Ecto neural progenitor cell (in vitro differentiated cells): ENCODE measurements at places on chromosomes 7 and 10.

- no peak for DNase-seq
Observed at GRCh38 chr7:30390736-30391636, 87.6 kb downstream of the NOD1 start.

- no peak for DNase-seq
Observed at GRCh38 chr7:31204071-31204470, 136.5 kb downstream of the NEUROD6 start.

DNA sequence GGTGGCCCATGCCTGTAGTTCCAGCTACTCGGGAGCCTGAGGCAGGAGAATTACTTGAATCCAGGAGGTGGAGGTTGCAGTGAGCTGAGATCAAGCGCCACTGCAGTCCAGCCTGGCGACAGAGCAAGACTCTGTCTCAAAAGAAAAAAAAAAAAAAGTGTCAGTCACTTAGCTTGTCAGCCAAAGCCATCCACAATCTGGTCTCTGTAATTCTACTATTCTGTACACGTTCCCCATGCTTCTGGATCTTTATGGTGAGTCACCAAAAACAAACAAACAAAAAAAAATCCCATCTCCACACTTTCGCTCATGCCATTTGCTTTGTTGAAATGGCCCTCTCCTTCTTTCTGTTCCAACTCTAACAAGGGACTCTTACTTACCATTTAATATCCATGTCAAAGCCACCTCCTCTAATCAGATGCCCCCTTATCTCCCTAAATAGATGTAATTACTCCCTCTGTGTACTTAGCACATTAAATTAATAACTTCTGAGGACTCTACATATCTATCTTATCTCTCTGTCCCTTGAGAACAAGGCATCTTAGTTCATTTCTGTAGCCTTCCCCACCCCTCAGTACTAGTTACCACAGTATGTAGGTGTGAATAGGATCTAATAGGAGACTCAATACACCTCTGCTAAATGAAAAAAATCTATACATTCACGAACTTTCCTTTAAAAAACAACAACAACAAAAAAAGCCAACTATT lies 128.4 kb downstream of the ELMO1 start:
- DNase-seq, result no peak

- DNase-seq, result no peak
Observed at GRCh38 chr7:96685755-96686154, 23.9 kb downstream of the SEM1 start.

- no peak for DNase-seq
Observed at GRCh38 chr10:24698270-24698669, 25.4 kb downstream of the ARHGAP21 start.

DNA sequence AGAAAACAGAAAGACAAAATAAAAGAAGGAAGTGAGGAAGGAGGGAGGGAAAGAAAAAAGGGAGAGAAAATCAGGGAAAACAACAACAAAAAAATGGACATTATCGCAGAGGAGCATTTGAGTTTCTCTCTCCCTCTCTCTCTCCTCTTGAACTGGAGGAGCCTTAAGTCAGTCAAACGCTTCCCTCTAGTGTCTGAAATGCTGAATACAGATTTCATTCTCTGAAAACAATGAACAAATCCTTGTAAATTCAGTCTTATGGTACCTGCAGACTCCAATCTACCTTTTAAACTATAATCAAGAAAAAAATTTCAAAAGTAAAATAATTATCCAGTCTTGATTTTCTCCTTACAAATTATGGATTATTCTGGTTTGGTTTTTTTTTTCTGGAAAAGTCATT lies 89.2 kb upstream of the PFKP start:
- no peak for DNase-seq

- no peak for DNase-seq
Observed at GRCh38 chr7:54637712-54638396, 95.7 kb downstream of the VSTM2A start.

- DNase-seq, result no peak
Observed at GRCh38 chr10:18557960-18558359, 93.4 kb downstream of the NSUN6 start.

DNA sequence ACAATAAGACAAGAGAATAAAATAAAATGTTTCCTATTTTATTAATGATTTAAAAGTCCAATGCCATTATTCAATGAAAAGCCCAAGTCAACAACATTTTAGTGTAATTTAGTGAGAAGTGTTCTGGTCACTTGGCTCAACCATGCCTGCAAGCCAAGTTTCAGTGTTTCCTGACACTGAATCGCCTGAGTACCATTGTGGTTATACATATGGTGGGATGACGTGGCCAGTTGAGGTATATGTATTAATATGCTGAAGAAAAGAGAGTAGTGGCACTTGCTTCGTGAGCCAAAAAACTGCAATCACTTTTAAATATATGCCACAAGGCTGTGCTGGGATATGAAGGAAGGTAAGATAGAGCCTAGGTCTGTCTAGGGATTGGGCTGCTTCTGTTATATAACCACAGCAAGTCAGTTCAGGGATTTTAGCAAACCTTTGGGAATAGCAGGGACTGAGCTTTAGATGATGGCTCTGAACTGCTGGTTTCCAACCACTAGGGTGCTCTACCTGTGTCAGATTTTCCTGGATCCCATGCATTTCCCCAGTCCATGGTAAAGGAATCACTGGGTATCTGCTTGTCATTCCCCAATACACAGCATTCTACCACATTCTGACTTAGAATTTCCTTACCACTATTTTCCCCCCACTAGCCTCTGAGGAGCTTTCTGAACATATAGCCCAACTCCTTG lies 214.0 kb upstream of the PRPS1L1 start:
- no peak for DNase-seq

DNA sequence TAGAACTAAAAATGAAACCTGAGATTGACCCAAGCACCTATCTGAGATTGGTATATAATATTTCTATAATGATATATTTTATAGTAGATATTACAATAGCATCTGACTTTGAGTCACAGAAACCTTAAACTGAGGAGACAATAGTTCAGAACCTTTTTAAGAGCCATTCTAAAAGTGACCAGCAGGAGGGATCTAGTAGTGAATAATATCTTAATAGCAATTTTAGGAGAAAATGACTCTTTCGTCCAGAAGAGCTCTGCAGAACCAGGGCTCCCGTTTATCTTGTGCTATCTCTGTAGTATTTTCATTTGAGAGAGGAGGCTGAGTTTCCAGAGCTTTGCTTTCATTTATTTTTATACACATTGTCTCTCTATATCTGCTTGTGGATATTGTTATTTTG lies 68.1 kb downstream of the PODXL start:
- no peak for DNase-seq

- DNase-seq, result no peak
Observed at GRCh38 chr10:7436490-7437100, 25.8 kb upstream of the SFMBT2 start.

GRCh38 chr7:35253710-35254495 lies at the start of gene TBX20:
TBX20 (minus strand) TSS chr7:35254100; CDS start chr7:35253620, 480 bp downstream.
- peak; percentile 87 for DNase-seq

GRCh38 chr7:5696346-5697110 lies 84.9 kb downstream of the RNF216 start:
- DNase-seq, result no peak

DNA sequence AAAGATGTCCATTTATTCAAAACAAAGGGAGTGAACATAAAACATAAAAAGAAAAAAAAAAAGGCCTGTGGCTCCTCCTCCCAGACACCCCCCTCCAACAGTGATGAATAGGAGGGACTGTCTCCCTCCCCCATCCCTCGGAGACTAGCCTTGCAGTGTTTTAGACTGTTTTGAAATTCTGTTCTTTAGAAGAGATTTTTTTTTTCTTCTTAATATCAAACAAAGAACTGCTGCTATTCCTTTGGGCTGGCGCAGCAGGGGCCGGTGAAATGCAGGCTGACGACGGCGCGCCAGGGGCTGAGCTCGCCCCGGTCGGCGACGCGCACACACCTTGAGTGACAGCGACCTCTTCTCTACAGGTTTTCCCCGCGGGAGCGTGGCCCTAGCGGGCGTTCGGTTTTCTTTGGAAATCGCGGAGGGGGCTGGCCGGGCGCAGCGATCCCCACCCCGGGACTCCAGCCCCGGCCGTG lies at the start of gene LANCL2:
Gene LANCL2 (plus strand): TSS at position 133 of the 470 bp plus-strand sequence. CDS start 689 bp downstream, outside the sequence.
- DNase-seq, result no peak

- DNase-seq, result no peak
Observed at GRCh38 chr7:95365151-95365550, 31.0 kb downstream of the PON3 start.

DNA sequence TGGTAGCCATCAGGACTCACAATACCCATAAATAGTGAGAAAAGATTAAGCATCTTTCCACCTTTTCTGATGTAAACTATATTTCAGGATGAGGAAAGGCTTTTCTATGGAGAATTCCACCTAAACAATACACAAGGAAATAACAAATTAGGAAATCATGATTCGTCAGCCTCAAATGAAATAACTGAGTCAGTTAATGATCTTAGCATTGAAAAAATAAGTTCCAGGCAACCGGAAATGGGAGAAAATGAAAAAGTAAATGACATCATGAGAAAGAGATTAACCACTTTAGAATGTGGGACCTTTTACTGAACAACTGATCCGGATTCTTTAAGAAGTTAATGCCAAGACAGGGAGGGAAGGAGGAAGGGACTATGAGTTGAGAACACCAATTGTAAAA lies 742.3 kb downstream of the TNS3 start:
- no peak for DNase-seq

DNA sequence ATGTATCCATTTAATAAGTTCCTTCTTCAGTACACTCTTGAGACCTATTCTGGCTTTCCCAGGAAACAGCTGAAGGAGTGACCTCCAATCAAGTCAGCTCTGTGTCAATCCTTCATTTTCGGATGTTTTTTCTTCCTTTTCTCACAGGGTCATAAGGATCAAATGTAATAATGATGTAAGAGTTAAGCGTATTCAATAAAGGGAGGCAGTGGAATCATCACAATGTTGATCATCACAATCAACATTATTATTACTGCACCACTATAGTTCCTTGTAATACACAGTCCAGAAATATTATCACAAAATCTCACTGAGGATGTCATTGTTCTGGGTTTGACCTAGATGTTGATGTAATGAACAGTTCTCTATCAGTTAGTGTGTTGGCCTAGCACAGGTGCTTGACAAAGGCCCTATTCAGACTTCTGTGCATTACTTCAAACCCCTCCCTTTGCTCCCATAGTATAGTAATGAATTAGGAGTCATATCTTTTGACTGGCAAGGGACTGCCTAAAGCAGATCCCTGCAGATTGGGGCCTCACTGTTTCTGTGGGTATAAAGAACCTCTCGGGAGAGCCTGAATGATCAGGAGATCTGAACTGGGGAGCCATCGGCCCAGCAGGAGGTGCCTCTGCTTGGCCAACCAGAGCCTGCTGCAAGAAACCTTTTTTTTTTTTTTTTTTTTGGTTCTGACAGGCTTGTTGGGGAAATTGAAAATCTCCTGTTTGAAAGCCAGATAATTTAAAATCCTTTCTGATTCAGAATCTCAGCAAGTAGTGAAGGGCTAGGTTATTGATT lies 100.6 kb downstream of the KAT6B start:
- DNase-seq, result no peak

DNA sequence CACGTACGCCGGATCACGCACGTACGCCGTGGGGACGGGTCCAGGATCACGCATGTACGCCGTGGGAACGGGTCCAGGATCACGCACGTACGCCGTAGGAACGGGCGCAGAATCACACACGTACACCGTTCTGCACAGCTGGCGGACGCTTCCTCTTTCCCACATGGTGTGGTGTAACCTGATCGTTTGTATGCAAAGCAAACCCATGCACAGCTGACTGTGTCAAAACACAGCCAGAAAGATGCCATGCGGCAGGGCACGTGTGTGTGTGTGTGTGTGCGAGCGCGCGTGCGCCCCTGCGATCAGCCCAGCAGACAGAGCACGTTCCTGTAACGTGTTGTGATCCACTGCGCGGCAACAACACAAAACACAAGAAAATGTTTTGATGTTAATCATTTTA lies 573.6 kb downstream of the DNAJB6 start:
- DNase-seq, result no peak

GRCh38 chr7:44489955-44490350 lies 505 bp downstream of the NUDCD3 start:
- no peak for DNase-seq

GRCh38 chr10:101244321-101245050 lies 15.2 kb upstream of the LBX1 start:
- DNase-seq, result no peak

- DNase-seq, result no peak
Observed at GRCh38 chr7:98509836-98510235, 107.2 kb upstream of the NPTX2 start.

- DNase-seq, result no peak
Observed at GRCh38 chr7:21076574-21076973, 289.9 kb upstream of the SP8 start.

DNA sequence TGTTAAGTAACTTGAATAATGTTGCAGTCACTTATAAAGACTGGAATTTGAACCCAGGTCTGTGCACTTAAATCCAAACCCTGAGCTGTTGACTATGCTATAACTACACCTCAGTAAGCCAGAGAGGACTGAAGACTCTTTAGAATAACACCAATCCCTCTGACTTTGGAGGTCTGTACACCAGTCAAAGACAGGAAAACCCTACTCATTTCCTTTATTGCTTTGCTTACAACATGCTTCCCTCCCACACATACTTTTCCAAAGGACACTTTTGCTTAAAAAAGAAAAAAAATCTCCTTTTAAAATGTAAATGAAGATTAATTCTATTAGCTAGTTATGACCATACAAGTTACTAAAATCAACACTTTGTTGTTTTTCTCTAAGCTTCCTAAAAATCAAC lies 184.7 kb upstream of the KCTD7 start:
- DNase-seq, result no peak

DNA sequence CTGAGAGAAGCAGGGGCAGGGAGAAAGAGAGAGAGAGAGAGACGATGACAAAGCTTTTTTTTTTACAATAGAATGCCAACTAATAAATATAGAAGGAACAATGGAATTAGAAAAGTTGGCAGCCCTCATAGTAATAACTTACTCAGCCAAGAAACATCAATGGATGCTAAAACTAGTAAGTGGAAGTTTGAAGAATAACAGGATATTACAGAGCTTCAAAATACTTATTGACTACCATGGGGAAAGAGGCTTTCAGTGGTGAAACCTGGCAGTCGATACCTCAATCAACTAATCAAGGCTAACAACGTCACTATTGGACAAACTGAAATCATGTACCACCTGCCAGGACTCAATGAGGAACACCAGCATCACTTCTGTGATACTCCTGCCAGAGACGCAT lies 100.5 kb upstream of the LRRC4 start:
- no peak for DNase-seq

- no peak for DNase-seq
Observed at GRCh38 chr10:18066947-18067346, 73.3 kb upstream of the CACNB2 start.

DNA sequence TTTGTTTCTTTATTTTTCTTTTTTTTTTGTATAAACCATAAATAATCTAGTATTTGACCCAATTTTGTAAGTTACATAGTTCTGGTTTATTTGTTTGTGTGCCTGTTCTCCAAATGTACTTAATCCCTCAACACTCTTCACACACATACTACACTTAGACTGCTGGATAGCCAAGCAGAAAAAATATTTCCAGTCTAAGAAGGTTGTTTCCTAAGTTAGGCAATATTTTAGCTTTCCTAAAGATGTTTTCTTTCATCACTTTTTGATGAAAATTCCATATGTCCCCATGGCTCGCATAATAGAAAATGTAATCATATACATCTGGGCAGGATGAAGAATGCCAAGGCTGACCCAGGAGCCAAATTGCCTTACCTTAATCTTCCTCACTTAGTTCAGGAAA lies 105.3 kb downstream of the PPP1R3A start:
- DNase-seq, result no peak
